Activated CD4-positive, alpha-beta T cell treated with anti-CD3 and anti-CD28 coated beads, Interleukin-2, amount 10 ng/mL, durations not matched to agents 24 days and 14 days (primary cell): ENCODE measurements at places on chromosomes 3 and 15. TPM values are rescaled to one million over a fixed set of nuclear protein-coding genes. Genes with fewer than 3 reads are reported as not detected.

DNA sequence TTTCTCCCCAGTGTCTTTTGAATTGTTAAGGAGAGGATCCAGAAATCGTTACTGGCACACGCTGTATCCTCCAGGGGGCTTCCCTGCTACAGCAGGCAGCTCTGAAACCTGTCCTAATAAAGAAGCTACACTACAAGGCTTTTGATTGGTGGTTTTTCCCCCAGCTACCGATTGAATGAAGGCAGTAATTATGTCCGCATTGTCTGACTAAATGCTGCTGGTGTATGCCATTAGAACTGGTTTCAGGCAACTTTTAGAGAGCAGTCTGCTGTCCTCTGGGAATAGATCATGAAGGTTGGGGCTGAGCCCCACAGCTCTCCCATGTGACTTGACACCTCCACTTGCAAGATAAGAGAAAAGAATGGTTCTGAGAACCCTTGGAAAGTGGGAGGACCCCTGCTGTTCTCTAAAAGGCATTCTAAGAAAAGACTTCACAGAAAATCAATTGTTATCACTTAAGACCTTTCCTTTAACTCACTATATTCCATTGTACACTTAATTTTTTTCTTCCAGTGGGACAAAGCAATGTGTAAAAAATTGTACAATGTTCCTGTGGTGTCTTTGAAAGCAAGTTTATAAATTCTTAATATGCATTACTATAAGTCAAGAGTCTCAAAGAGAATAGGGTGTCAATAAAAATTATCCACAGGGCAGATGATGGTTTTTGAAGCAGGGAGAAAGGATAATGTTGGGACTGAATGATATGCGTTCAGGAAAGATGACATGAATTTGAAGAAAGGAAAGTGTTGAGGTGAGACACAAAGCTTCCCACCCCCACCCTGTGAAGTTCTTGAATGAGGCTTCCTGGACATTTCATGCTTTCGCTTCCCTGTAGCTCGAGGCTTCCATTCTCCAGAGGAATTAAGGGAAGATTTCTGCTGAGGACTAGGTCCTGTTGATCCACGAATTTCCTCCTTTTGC lies 53.0 kb upstream of the DAZL start:
- no peaks in the 10 kb centered on the region for H3K36me3 ChIP-seq
- peak; percentile 41 for DNase-seq
- H3K4me1 ChIP-seq, result no peaks in the 10 kb centered on the region
- H3K27me3 ChIP-seq, result peaks cover 17% of the 10 kb centered on the region

GRCh38 chr3:135973841-135974240 lies 8.3 kb downstream of the PPP2R3A start:
- H3K4me3 ChIP-seq, result no peak overlapping the region
- H3K4me1 ChIP-seq, result peaks cover 3% of the 10 kb centered on the region
- no peaks in the 10 kb centered on the region for H3K36me3 ChIP-seq

DNA sequence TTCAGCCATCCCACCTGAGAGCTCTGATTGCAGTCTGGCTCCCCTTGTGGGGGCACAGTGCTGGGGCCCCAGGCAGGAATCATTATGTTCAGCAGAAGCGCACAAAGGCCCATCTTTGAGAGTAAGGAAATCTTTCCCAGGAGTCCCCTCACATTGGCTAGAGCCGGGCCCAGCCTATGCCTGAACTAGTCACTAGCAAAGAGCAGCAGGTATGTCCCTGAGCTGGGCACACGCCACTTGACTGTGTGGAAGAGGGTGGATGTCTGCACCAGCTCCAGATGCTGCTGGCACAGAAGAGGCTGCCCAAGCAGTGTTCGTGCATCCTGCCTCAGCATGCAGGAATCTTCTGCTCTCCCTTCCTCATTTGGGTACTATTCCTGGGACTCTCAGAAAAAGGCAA lies 26.3 kb downstream of the NR1I2 start:
- peaks cover 8% of the 10 kb centered on the region for H3K27me3 ChIP-seq
- no peak overlapping the region for H3K4me3 ChIP-seq
- H3K27ac ChIP-seq, result no peak overlapping the region
- no peaks in the 10 kb centered on the region for H3K36me3 ChIP-seq
- peaks cover 7% of the 10 kb centered on the region for H3K4me1 ChIP-seq

DNA sequence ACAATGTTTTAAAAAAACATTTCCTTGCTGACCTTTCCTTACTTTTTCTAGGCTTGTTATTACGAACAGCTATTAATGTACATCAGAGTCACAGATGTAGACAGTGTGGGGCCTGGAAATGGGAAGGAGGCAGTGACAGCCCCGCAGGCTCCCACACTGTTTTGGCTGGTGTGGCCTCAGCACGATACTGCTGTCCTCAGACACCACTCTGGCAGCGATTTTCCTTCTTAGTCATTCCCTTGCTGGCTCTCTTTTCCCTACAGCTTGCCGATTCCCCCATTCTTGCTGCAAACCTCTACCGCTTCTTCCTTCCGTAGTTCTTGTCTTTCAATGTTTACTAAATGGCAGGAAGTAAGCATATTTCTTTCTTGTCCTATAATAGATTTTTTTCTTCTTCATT lies 113.1 kb downstream of the ABI3BP start:
- DNase-seq, result no peak
- no peak overlapping the region for H3K27ac ChIP-seq
- H3K4me3 ChIP-seq, result no peak overlapping the region
- H3K27me3 ChIP-seq, result peaks cover 10% of the 10 kb centered on the region
- no peaks in the 10 kb centered on the region for H3K4me1 ChIP-seq
- no peaks in the 10 kb centered on the region for H3K36me3 ChIP-seq

GRCh38 chr3:8824238-8824637 lies 54.8 kb upstream of the OXTR start:
- peaks cover 1% of the 10 kb centered on the region for H3K36me3 ChIP-seq
- no peak overlapping the region for H3K4me3 ChIP-seq
- no peaks in the 10 kb centered on the region for H3K27me3 ChIP-seq
- no peaks in the 10 kb centered on the region for H3K4me1 ChIP-seq
- no peak overlapping the region for H3K27ac ChIP-seq

- H3K4me3 ChIP-seq, result no peak overlapping the region
- H3K36me3 ChIP-seq, result no peaks in the 10 kb centered on the region
- H3K27ac ChIP-seq, result no peak overlapping the region
- no peak for DNase-seq
- H3K27me3 ChIP-seq, result peaks cover 10% of the 10 kb centered on the region
Observed at GRCh38 chr3:172659246-172660002, 51.4 kb downstream of the NCEH1 start.

DNA sequence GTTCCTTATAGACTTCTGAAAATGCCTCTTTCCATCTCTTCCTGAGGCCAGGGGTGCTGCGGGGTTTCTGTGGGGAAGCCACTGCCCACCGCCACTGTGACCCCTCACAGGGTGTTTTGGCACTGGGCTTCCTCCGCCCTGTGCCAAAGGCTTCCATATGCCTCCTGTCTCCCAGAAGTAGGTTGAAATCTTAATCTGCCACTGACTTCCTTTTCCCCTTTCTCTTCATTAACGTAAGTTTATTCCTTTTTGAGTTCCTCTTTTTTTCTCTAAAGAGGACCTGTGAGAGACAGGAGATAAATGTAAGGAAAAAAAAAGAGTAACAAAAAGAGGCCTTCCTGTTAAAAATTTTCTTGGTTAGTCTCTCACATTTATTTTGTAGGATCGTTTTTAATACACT lies 220.5 kb downstream of the CTNNB1 start:
- no peak overlapping the region for H3K27ac ChIP-seq
- peaks cover 10% of the 10 kb centered on the region for H3K27me3 ChIP-seq
- no peaks in the 10 kb centered on the region for H3K36me3 ChIP-seq
- peaks cover 15% of the 10 kb centered on the region for H3K4me1 ChIP-seq

- H3K4me3 ChIP-seq, result peak within 1 kb of the TSS; percentile 99
- peaks cover 51% of the 10 kb centered on the region for H3K4me1 ChIP-seq
- peak; percentile 97 for DNase-seq
- H3K36me3 ChIP-seq, result peaks cover 44% of the 10 kb centered on the region
- H3K27ac ChIP-seq, result peak within 1 kb of the TSS; percentile 100
Observed at GRCh38 chr3:150763122-150763840, at the start of gene SIAH2. Gene SIAH2, minus strand, starts transcription at chr3:150763169. Its CDS starts 320 bp downstream, at chr3:150762849.

DNA sequence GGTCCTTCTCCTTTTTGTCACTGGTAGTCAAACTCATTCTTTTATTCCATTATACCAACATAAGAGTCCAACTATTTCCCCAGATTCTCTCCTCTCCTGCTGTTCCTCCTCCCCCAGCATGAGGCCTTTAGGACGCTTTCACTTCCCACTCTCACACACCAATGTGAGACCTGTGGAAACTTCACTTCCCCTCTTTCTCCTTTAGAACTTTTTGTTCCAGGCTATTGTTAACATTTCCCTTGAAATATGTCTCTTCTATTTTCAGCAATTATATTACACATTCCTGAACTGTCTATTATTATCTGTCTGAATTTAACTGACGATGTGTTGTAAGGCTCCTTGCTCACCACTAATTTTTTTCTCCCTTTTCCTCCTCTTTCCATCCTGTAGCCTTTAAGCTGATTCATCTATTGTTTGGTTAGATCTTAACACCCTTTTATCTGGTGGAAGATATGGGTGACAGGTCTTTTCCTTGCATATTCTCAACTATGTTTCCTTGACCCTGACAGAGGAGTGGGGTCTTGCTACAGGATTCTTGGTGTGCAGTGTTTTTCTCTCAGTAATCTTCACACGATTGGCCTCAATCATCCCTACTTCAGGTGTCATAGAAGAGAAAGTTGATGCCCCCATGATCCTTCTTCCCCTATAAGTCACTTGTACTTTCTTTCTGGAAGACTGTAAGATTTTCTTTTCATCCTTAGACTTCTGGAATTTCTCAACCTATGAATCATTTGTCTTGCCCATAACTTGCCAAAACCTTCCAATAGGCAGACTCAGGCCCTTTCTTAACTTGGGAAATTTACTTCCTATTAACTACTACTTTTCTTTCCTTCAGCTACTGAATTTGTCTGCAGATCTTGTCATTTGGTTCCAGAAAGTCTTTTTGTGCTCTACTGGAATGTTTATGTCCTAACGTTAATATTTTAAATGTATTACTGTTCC lies 5.9 kb downstream of the CYP19A1 start:
- H3K27ac ChIP-seq, result no peak overlapping the region
- peaks cover 3% of the 10 kb centered on the region for H3K27me3 ChIP-seq
- H3K36me3 ChIP-seq, result no peaks in the 10 kb centered on the region
- DNase-seq, result no peak
- no peak overlapping the region for H3K4me3 ChIP-seq

DNA sequence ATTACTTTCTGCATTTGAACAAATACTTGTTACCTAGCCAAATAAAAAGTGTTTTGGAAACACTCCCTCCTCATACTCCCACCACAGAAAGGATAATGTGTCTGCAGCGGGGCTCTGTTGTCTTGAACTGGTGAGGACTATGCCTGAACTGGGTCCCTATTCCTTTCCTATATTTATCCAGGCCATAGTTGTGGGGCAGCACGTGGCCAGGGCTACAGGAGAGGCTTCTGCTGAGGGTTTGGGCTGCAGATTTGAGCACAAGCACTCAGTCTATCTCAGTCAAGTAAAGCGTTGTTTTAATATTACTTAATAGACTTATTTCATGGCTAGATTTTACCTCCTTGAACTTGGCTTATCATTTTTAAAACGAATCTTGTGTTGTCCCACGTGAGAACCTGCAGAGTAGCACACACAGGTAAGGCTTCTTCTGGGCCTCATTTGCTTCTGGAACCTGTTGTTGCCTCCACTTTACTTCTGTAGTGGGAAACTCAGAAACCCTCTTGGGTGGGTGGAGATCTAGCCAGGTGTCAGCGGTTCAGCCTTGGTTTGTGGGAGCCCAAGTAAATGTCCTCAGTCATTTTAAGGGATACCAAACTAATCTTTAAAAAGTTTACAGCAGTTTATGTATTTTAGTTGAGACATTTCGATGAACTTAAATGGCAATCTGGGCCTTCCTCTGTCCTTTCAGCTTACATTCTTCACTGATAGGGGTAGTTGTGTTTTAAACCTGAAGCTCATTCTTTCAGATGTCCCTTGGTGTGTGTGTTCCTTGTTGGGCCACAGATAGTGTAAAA lies 51.1 kb downstream of the TRIM71 start:
- H3K4me1 ChIP-seq, result no peaks in the 10 kb centered on the region
- no peak overlapping the region for H3K27ac ChIP-seq
- H3K27me3 ChIP-seq, result peaks cover 24% of the 10 kb centered on the region
- no peak overlapping the region for H3K4me3 ChIP-seq
- no peaks in the 10 kb centered on the region for H3K36me3 ChIP-seq

The RBPMS2 gene
- total RNA-seq, result 0.12 TPM in 1 of 2 replicates, not detected in the other

The SOX14 gene
- total RNA-seq, result not detected in 2 replicates

The AQP9 gene
- total RNA-seq, result 0.26 TPM in 2 replicates

The ARPP21 gene
- not detected in 2 replicates for total RNA-seq

The ADAMTSL3 gene
- not detected in 2 replicates for total RNA-seq
